ENCODE measurements at places on chromosomes 13 and 19. TPM values are rescaled to one million over a fixed set of nuclear protein-coding genes. Genes with fewer than 3 reads are reported as not detected.

Gene FXYD5
- 19.5 TPM for total RNA-seq

Gene GMIP
- total RNA-seq = 12.4 TPM

Gene ZNF569
- total RNA-seq = 7.8 TPM

Gene CCDC70
- total RNA-seq = not detected

Gene ZNF429
- 21.4 TPM for total RNA-seq

DNA sequence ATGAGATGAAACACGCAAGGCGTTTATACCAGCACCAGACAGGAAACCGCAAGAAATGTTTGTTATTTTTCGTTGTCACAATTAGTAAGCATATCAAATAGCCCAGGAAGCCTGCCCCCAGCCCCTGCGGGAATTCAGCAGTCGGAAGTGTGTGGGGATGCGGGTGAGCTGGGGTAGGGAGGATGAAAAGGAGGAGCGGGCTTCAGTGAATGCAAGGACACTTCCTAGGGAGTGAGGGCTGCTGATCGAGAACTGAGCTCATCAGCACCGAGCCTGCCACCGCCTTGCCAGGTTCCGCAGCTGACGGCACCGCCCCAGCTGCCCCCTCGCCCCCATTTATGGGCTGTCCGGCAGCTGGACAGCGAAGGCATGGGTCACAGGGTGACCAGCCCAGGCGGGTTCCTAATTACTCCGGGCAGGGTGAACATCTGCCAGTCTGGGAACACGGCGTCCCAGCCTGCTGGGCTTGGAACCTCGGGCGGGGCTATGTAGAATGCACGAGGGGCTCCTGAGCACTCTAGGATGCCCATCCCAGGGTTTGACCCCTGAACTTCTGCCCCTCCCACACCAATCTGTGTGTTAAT lies 1.6 kb upstream of the BEST2 start:
- DNase-seq = peak; percentile 77

DNA sequence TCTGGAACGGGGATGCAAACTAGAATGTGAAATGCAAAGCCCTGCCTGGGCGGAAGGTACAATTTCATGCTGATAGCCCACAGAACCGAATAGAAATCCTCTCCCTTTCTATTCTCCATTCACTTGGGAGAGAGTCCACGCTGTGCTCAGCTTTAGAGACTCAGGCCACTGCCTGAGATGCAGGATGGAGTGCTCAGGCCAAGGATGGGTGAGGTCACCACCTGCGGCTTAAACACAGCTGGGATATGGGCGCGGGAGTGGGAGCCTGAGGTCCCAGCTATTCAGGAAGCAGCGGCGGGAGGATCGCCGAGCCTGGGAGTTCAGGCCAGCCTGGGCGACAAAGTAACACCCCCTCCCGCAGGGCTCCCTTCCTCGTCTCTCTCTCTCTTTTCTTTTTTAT lies 446 bp upstream of the ZNF83 start:
- peak; percentile 69 for DNase-seq

DNA sequence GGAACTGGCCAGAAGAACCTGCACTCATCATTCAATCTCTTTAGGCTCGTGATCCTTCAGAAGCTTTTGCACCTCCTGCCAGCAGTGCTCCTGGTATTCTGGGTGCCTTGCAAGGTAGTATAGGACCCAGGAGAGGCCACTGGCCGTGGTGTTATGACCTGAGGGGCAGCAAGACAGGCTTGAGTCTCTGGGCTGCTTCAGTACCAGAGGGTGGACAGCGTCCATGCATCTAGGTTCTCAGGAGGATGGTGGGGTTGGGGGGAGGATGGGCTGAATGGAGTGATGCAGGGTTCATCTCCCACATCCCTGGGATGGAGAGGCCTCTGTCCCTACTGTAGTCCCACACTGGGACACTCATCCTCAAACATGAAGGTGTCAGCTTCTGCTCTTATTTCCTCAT lies 41.1 kb downstream of the OR10H4 start:
- no peak for DNase-seq

- DNase-seq = no peak
Measured at GRCh38 chr19:41116261-41116660, 2.0 kb downstream of the CYP2F1 start.

- no peak for DNase-seq
Measured at GRCh38 chr13:30443957-30444404, 21.7 kb downstream of the UBE2L5 start.

DNA sequence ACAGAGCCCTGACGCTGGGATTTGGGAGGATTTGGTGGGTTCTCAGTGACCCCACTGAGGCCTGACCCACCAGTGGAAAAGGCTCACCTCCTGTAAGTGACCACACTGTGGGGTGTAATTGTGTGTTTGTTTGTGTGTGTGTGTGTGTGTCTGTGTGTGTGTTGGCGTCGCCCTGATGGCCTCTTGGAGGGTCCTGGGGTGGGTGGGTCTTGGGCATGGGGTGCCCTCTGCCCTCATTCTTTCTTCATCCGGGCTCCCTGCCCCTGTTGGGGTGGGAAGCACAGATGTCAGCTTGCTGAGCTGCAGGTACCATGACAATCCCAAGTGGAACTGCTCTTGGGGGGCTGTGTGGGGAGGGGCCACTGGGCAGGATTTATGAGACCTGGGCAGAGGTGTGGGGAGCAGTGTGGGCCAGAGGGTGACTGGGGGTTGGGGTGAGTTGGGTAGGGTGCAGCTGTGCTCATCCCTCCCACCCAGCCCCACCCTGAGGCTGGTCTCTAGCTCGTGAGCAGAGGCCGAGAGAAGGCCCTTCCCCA lies 22.8 kb downstream of the WTIP start:
- DNase-seq = no peak

DNA sequence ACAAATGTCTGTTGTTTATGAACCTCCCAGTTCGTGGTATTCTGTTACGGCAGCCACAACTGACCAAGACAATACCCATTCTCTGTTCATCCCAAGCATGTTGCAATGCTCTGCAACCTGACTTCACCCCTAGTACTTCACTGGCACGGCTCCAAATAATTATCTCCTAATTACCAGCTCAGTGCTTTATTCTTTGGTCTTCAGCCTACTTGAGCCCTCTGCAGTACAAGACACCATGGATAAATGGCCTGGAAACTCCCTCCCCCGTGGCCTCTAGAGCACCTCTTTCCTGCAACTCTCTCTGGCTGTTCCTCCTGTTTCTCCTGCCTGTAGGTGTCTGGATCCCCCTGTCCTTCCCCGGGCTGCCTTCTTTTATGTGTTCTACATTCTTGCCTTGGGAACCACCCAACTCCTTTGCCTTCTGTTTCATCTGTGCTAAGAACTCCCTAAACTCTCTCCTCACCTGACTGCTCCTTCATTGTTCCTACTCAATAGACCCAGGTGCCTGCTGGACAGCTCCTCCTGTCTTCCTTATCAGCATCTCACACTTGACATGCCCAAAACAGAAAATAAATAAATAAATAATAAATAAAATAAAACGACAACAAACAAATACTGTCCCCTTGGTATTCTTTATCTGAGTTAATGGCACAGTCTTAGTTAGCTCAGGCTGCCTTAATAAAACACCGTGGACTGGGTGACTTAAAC lies 200.4 kb upstream of the IPO5 start:
- DNase-seq = no peak

DNA sequence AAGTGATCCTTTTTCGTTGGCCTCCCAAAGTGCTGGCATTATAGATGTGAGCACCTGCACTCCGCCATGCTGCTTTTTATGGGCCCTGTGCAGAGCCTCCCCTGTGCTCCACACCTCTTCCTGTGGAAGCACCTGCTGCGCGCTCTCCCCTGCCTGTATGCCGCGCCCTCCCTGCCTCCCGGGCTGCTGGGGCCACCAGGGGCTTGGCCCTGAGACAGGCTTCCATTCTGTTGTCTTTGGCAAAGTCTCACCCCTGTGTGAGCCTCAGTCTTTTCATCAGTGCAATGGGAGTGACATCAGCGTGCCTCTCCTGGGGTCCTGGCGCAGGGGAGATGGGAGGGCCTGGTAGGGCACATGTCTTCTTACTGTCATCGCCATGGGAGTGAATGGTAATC lies 1.3 kb downstream of the FAM174C start:
- no peak for DNase-seq
